ENCODE measurements at places on chromosomes 1 and 21.

GRCh38 chr1:164524810-164525209 lies 34.2 kb upstream of the PBX1 start:
- no peak for DNase-seq

DNA sequence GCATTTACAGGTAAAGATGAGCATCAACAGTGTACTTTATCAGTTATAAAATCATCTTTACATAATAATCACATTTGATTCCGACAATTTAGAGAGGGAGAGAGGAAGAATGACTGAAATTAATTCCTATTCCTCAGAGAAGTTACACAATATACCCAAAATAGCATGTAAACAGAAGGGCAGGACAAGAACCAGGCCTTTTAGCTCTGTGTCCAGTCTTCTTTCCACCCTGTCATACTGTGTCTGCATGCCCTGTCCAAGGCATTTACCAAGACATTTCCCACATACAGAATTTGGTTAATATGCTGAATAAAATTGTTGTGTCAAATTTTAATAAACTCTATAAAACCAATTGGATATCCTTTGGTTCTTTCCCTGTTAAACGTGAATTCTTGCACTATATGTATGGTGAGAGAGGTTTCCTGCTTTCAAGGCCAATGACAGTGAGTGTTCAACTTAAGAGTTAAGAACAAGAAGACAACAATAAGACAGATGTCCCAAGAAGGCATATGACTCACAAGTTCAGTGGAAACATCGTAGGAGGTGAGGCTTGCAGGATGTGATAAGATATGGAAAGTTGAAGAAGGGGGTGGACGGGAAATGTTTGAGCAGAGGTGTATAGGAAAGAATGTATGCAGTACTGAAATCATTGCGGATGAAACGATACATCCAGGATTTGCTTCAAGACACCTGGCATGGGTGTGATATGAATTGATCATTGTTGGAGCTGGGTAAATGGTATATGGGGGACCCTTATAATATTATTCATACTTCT lies 20.8 kb downstream of the LRRC8B start:
- DNase-seq: no peak

- DNase-seq: no peak
Observed at GRCh38 chr21:20452935-20453334, 545.3 kb upstream of the NCAM2 start.

- no peak for DNase-seq
Observed at GRCh38 chr1:233439721-233440120, 112.2 kb downstream of the MAP3K21 start.

DNA sequence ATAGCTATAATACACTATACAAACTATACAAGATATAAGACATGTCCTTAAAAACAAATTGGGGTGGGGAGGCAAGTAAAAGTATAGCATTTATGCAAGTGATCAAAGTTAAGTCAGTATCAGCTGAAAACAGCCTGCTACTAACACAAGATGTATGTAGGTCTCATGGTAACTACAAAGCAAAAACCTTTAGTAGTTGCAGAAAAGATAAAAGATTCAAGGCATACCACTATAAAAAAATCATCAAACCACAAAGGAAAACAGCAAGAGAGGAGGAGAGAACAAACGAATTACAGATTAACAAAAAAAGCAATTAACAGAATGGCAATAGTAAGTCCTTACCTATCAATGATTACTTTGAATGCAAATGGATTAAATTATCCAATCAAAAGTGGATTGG lies 22.7 kb downstream of the ERO1B start:
- no peak for DNase-seq

- DNase-seq: no peak
Observed at GRCh38 chr1:76677416-76678405, 189.6 kb upstream of the ST6GALNAC5 start.

GRCh38 chr1:111570781-111571181 lies 48.8 kb upstream of the RAP1A start:
- peak; percentile 4 for DNase-seq

GRCh38 chr1:60697204-60697994 lies 385.0 kb upstream of the NFIA start:
- no peak for DNase-seq

Measured in stimulated activated CD8-positive, alpha-beta memory T cell treated with anti-CD3 and anti-CD28 coated beads, Interleukin-7, amount 100 ng/mL, for 1 hour (primary cell).